Transverse colon (tissue), 4 donors: ENCODE measurements at places on chromosomes 6 and 20. TPM values are rescaled to one million over a fixed set of nuclear protein-coding genes. Genes with fewer than 3 reads are reported as not detected.

Gene ELOVL4
- not detected for total RNA-seq

Gene CST8
- not detected for total RNA-seq

DNA sequence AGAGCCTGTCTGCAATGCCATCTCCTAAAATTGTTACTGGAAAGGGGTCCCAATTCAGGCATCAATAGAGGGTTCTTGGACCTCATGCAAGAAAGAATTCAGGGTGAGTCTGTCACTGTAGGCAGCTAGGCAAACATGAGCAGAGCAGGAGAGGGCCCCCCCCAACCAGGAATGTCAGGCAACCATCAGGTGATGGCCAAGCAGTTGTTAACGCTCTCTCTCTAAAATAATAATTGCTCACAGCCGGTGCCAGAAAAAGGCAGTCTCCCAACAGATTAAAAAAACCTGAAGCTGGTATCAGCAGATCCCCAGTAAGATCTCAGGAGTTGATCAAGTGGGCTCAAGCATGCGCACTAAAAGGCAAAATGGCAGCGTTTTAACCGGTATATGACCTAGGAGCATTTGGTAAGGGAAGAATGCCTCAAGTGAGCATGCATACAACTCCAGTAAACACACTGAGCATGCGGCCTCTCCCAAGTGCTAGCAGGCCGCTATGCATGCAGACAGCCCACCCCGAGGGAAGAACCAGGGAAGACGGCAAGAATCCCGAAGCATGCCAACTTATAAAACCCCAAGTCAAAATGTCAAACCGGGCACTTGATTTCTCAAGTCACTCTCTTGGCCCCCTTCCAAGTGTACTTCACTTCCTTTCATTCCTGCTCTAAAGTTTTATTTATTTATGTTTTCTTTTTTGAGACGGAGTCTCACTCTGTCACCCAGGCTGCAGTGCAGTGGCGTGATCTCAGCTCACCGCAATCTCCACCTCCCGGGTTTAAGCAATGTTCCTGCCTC, 44.0 kb upstream of the RNGTT start:
- no peak for DNase-seq

- no peak for DNase-seq
Measured at GRCh38 chr6:1386038-1386709, 3.2 kb upstream of the FOXF2 start.
